ENCODE measurements at places on chromosomes 16 and 17.

DNA sequence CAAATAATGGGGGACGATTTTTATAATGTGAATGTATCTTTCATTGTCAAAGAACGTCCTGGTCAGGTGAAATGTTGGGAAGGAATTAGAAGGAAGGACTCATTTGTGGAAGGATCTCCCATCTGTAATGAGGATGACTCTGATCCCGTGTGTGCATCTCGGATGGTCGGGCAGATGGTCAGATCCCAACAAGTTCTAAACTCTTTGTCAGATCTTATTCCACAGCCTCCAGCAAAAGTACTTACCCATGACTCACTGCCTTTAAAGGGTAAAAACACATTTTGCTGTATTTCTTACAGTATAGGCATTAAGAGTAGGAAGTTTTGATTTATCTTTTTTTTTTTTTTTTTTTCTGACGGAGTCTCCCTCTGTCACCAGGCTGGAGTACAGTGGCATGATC is 539 bp upstream of the KRTAP4-8 start:
- no peak for DNase-seq

DNA sequence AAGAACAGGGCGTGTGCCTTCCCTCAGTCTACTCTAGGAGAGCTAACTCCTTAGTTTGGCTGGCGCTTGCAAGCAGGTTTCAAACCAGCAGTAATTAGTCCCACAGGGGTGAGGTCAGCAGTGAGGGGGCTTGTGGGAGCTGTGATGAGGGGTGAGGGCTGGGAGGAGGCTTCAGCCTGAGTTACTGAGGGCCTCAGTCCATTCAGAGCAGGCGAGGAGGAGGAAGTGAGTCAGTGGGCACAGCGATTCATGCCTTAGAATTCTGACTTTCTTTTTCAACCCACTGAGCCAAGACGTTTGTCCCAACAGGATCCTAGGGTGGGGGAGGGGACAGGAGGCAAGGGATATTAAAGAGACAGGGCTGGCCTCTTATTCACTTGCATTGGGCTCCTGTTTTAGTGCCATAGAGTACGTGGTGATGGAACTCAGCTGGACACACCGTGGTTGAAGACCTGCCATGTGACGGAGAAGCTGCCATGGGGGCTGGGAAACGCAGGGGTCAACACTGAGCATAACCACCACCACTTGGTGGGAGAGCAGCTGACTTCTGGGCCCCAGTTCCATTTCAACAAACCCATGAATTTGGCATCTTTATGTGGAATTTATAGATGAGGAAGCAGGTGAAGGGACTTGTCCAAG is 8.3 kb upstream of the ITGA3 start:
- no peak for DNase-seq

- no peak for DNase-seq
Observed at GRCh38 chr16:9533042-9533441, 441.6 kb downstream of the HAPSTR1 start.

DNA sequence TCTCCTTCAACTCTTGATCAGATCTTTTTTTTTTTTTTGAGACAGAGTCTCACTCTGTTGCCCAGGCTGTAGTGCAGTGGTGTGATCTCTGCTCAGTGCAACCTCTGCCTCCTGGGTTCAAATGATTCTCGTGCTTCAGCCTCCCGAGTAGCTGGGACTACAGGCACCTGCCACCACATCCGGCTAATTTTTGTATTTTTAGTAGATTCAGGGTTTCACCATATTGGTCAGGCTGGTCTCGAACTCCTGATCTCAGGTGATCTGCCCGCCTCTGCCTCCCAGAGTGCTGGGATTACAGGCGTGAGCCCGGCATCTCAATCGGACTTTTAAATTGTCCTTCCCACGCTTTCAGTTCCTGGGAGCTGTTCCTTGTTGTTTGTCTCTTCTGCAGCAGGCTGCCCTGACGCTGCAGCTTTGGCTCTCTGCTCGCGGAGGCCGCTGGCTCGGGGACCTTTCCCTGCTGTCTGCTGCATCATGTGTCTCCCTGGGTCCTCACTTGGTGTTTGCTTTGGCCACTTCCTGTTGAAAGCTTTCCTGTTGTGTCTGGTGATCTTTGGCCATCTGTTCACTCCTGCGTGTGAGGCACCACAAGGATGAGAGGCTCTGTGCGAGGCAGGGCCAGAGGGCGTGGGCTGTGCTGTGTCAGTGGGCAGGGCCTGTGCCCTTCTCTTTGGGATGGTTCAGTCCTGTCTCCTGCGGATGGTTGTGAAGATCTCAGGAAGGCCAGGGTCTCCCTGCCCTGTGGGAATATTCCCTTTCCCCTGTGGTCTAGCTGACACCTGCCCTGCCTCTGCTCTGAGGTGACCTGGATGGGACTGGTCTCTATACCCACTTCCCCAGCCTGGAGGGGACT is 18.4 kb upstream of the CAPN15 start:
- DNase-seq, result no peak

- DNase-seq, result peak; percentile 62
Observed at GRCh38 chr17:1714980-1715802, 5.0 kb upstream of the TLCD2 start.

- DNase-seq, result no peak
Observed at GRCh38 chr17:66373944-66374817, 71.8 kb downstream of the PRKCA start.

- no peak for DNase-seq
Observed at GRCh38 chr16:88328313-88328980, 54.3 kb upstream of the ZNF469 start.

DNA sequence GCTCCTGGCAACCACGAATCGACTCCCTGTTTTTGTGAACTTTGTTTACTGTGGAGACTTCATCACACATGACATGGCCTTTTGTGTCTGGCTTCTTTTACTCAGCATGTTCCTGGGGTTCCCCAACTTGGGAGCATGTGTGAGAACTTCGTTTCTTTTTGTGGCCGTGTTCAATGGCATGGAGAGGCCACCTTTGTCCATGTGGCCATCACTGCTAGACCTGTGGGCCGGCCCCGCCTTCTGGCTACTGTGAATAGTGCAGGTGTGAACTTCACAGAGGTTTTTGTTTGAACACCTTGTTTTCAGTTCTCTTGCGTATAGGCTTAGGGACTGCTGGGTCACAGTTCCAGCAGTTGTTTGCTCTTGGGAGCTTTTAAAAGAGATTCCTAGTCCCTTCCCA is 5.7 kb upstream of the SLC38A8 start:
- DNase-seq, result no peak

DNA sequence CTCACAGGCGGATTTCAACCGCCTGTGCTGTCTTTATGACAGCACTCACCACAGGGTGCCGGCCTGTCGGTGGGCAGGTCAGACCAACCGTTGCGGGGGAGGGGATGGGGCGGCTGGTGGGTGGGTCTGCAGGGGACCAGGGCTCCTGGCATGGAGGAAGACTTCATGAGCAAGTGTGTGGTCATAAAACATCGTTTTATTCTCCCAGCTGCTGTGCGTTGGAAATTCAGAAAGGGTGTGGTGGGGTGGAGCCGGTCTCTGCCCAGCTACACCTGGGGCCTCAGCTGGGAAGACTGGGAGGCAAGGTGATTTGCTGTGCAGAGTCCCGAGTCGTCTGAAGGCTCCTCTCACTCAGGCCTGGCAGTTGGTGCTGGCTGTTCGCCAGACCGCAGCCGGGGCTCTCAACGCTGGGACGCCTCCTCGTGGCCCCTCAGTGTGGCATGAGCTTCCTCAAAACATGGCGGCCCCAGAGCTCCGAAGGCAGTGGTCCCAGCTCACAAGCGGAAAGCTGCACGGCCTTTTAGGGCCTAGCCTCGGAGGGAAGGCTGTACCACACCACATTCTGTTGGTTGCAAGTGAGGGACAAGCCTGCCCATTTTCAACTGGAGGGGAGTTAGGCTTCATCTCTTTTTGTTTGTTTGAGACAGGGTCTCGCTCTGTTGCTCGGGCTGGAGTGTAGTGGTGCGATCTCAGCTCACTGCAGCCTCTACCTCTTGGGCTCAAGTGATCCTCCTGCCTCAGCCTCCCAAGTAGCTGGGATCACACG is 45.8 kb upstream of the GSE1 start:
- no peak for DNase-seq

- no peak for DNase-seq
Observed at GRCh38 chr17:32558997-32559650, 72.3 kb downstream of the CDK5R1 start.

GRCh38 chr17:49640556-49640955 is 37.3 kb downstream of the SPOP start:
- DNase-seq, result no peak

DNA sequence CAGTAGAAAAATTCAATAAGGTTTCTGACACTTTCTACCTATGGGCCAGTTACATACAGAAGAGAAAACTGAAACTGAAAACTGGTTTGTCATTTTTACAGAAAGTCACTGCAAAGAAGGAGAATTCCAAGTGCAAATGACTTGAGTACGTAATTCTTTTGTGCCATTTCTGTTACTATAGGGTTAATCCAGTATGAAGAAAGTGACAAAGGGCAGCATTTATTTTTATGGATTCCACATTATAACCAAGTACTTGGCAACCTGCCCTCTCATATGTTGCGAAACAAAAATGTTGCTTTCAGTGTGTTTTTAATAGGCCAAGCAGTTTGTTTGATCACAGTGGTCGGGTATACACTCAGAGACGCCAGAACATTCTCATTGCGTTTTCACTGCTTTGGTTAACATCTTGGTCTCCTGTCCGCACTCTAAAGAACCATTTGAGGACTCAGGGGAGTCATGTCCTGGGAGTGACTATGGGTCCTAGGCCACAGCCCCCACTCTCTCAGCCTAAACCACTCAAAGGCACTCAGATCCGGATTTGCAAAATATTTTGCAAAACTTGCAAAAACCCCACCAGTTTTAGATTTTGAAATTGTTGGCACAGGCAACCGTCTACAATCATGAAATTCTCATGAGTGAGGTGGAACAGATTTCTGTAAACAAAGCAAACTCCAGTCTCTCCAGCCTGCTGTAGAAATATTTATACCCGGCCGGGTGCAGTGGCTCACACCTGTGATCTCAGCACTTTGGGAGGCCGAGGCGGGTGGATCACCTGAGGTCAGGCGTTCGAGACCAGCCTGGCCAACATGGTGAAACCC is 15.4 kb upstream of the HELZ start:
- peak; percentile 84 for DNase-seq

DNA sequence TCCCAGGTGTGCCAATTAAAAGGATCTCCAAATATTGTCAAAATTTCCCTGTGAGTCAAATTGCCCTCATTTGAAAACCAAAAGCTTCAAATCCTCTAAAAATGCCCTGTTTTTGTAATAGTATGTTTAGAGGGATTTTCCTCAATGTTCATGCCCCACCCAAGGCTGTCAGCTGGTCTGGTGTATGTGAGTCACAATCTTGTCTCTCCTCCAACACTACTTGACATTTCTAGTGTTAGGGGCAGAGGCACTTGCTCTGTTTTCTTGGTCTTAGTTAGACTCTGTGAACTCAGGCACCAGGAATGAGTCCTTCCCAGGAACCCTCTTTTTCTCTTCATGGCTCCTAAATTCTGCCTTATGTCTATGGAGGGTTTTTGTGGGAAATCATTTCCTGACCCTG is 634.8 kb downstream of the KCNJ2 start:
- no peak for DNase-seq

- peak; percentile 11 for DNase-seq
Observed at GRCh38 chr16:79182616-79183015, 417.9 kb downstream of the MAF start.

- no peak for DNase-seq
Observed at GRCh38 chr16:88523309-88524161, 46.7 kb upstream of the ZC3H18 start.

DNA sequence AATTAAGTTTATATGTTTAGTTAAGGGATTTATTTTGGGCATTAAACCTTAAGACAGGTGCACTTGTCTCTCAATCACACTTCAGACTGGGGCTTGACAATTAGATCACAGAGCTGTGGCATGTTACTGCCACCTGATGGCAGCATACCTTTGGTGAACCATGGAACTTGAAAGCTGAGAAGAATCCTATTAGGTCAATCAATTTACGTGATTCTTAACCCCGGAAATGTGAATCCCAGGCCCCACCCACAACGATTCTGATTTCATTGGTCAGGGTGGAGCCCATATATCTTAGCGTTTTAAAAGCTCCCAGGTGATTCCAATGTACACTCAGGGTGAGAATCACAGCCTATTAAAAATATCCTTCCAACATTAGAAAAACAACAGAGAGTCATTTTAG is 91.0 kb downstream of the GSG1L start:
- no peak for DNase-seq

GRCh38 chr16:68520649-68521086 is 18.4 kb upstream of the ZFP90 start:
- no peak for DNase-seq

GRCh38 chr16:81637336-81638235 is 141.5 kb upstream of the PLCG2 start:
- DNase-seq, result no peak

GRCh38 chr16:4380119-4381063 is 8.7 kb downstream of the VASN start:
- DNase-seq, result no peak

- peak; percentile 15 for DNase-seq
Observed at GRCh38 chr17:57557834-57558681, 187.0 kb downstream of the CCDC182 start.

- no peak for DNase-seq
Observed at GRCh38 chr17:72468841-72469240, 348.0 kb downstream of the SOX9 start.

DNA sequence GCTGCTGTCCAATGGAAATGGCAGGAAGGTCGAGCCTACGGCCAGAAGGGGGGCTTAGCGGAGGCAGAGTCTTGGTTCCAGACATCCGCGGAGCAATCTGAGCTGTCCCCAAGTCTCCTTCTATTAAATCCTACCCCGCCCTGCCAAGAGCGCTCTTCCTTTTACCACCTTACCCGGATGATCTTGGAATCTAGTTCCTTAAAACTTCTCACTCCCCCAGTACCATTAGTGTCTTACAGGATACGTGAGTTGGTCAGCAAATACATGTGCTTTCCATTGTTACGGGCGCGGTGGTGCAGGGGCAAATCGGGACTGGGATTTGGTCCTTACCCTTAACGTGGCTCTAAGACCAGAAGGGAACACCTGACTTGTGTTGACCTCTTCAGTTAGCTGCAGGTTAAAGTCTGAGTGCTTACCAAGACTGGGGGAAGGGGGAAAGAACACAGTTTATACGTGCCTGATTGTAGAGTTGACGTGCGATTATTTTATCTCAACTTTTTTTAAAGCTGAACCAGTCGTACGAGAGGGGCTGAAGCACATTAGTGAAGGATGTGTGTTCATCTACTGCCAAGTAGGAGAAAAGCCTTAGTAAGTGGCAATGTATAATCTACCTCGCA is 495 bp downstream of the TXNDC17 start:
- DNase-seq, result no peak

DNA sequence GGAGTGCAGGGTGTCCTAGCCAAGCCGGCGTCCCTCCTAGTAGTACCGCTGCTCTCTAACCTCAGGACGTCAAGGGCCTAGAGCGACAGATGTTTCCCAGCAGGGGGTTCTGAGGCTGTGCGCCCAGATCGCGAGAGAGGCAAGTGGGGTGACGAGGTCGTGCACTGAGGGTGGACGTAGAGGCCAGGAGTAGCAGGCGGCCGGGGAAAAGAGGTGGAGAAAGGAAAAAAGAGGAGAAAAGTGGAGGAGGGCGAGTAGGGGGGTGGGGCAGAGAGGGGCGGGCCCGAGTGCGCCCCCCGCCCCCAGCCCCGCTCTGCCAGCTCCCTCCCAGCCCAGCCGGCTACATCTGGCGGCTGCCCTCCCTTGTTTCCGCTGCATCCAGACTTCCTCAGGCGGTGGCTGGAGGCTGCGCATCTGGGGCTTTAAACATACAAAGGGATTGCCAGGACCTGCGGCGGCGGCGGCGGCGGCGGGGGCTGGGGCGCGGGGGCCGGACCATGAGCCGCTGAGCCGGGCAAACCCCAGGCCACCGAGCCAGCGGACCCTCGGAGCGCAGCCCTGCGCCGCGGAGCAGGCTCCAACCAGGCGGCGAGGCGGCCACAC is at the start of gene MMP2:
TSS of gene MMP2 (plus strand) at position 372 of the 603 bp plus-strand sequence. CDS start 282 bp downstream, outside the sequence.
- DNase-seq, result peak; percentile 56

GRCh38 chr17:27945333-27945616 is 52.1 kb upstream of the LYRM9 start:
- DNase-seq, result no peak

GRCh38 chr17:63694229-63694949 is 5.5 kb downstream of the LIMD2 start:
- no peak for DNase-seq
